ENCODE measurements at places on chromosomes 11 and 22. TPM values are rescaled to one million over a fixed set of nuclear protein-coding genes. Genes with fewer than 3 reads are reported as not detected.

Gene OR8D4
- not detected for total RNA-seq

Gene C11orf16
- total RNA-seq, result not detected

Gene SPDYC
- total RNA-seq, result not detected

DNA sequence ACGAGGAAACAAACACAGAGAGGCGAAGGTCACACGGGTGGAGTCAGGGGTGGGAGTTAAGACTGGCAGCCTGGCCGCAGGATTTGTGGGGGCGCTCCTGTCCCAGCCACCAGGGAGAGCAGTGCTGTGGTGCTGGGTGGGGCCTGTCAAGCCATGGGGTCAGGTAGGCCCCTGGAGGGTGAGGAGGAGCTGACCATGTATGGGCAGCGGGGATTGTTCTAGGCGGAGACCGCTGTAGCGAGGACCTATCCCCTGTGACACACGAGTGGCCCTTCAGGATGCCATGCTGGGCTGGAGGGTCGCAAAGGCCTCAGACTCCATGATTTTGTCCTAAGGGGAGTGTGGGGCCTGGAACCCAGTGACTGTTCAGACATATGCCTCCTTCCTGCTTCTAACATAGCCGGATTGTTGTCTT lies 1.6 kb upstream of the RPS19BP1 start:
- H3K27ac ChIP-seq, result no peak overlapping the region
- no peaks in the 10 kb centered on the region for H3K27me3 ChIP-seq
- peaks cover 9% of the 10 kb centered on the region for H3K36me3 ChIP-seq
- no peak for DNase-seq
- H3K4me1 ChIP-seq, result peaks cover 22% of the 10 kb centered on the region
- H3K4me3 ChIP-seq, result no peak overlapping the region

DNA sequence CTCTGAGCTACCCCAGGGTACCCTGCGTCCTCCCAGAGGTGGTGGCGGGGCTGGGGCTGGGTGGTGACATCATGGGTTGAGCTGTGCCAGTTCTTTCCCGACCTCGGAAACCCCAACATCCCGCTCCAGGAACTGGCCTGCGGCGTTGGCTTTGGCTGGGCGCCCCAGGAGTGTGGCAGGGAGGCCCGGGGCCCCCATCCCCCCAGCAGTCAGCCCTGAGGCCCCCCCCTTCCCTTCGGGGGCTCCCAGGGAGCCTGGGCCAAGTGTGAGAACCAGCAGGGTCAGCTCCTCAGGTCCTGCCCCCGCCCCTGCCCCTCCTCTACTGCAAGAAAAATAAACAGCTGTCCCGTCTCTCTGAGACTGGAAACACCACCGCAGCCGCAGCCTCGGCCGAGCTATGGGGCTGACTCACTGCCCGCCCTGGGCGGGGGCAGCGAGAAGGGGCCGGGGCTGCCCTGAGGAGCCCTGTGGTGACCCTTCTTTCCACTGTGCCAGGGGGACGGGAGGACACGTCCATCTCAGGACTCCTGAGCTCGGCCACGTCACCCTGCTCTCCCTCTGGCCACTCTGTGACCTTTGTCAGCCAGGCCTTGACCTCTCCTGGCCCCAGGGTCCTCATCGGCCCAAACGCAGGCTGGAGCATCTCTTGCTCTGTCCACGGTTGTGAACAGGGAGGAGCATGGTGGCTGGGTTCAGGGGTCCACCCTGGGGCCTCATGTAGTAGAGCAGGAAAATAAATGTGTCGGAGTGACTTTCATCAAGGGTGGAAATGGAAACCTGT lies 73.4 kb downstream of the WNT7B start:
- H3K27ac ChIP-seq, result no peak overlapping the region
- no peaks in the 10 kb centered on the region for H3K36me3 ChIP-seq
- H3K4me1 ChIP-seq, result no peaks in the 10 kb centered on the region
- peak; percentile 16 for DNase-seq
- no peak overlapping the region for H3K4me3 ChIP-seq

- no peak for DNase-seq
- no peaks in the 10 kb centered on the region for H3K4me1 ChIP-seq
- no peak overlapping the region for H3K4me3 ChIP-seq
- H3K27ac ChIP-seq, result no peak overlapping the region
Observed at GRCh38 chr11:103024086-103024485, 67.9 kb downstream of the DCUN1D5 start.

DNA sequence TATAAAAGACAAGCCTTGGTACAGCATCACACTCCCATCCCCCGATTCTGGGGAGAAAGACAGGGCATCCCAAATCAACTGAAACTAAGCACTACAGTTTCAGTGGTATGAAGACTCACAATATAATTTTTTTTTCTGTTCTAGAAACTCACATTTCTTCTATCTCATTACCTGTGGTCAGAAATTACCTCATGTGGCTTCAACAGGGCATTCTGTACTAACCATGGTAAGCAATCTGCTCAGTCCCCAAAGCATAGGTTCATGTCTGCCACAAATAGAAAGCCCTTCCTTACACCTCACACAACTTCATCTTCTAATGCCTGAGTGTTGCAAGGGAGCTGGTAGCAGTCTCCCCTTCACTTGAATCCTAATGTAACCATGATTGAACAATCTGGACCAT lies 147.4 kb upstream of the POU2AF2 start:
- no peaks in the 10 kb centered on the region for H3K36me3 ChIP-seq
- H3K27ac ChIP-seq, result no peak overlapping the region
- no peak for DNase-seq
- H3K4me1 ChIP-seq, result no peaks in the 10 kb centered on the region

DNA sequence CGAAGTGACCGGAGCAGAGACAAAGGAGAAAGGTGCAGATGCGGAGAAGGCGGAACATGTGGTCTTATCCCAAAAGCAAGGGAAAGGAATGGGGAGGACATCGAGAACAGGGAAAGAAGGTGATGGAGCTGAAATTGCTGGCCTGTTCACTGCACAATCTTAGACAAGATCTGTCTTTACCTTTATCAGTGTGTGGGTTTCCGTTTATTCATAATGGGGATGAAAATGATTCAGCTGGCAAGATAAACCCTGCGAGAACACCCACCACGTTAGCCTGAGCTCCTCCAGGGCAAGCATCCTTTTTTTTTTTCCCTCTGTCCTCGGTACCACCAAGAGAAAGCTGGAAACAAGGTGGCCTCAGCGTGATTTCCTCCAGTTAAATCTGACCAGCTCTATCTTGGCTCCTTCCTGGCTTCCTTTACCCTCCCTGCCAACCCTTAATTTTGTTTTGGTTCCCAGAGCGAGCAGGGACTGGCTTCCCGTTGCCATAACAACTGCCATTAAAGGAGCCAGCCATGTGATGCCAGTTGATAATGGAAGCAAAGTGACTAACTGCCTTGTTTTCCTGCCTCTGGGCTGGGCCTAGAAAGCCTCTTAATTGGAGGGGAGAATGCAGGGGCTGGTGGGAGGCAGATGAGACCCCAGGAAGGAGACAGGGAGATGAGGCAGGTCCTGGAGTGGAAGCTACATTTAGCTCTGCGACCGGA lies 4.2 kb downstream of the SGSM1 start:
- H3K4me3 ChIP-seq, result no peak overlapping the region
- H3K36me3 ChIP-seq, result no peaks in the 10 kb centered on the region
- H3K27me3 ChIP-seq, result no peaks in the 10 kb centered on the region
- peaks cover 8% of the 10 kb centered on the region for H3K4me1 ChIP-seq
- no peak overlapping the region for H3K27ac ChIP-seq

- no peaks in the 10 kb centered on the region for H3K27me3 ChIP-seq
- H3K27ac ChIP-seq, result no peak overlapping the region
- no peak for DNase-seq
- H3K4me3 ChIP-seq, result no peak overlapping the region
Observed at GRCh38 chr11:85939099-85940015, 84.2 kb downstream of the CCDC83 start.

- H3K27ac ChIP-seq, result peak overlapping the region; percentile 56
- no peaks in the 10 kb centered on the region for H3K27me3 ChIP-seq
- no peak overlapping the region for H3K4me3 ChIP-seq
- peak; percentile 82 for DNase-seq
Observed at GRCh38 chr11:48127521-48128183, 89.0 kb upstream of the OR4B1 start.

DNA sequence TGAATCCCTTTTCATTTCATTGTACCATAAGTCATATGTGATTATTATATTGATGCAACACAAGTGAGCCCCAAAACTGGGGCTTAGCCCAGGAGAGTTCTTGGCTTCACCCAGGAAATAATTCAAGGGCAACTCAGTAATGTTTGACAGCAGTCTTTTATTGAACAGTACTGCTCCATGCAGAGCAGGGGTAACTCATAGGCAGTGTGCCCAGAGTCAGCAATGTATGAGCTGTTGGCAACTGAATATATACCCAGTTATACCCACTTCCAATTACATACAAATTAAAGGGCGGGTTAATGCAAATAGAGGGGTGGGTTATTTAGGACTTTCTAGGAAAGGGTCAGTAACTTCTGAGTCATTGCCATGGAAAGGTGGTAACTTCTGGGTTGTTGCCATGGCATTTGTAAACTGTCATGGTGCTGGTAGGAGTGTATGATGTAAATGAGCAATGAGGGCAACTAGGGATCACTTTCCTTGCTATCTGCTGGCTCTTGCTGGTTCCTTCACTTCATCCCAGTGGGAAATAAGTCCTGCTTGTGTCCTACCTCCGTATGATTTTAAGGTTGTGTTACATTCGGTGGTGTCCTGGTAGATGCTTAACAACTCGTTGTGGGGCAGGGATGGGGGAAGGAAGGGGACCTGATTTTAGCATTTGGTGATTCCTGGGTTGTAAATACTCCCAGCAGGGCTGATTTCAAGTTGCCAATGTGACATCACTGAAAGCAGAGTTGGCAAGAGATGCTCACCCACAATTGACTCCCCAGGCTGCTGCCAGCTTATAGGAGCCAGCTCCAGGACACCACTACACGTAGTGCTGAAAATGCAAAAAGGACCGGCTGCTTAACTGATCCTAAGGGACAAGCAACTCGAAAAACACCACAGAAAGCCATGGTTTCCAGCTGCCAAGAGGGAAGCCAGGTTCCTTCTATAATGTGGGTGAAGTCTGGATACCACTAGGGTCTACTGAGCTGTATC lies 70.1 kb downstream of the SYT9 start:
- no peaks in the 10 kb centered on the region for H3K4me1 ChIP-seq
- H3K36me3 ChIP-seq, result no peaks in the 10 kb centered on the region
- H3K27me3 ChIP-seq, result no peaks in the 10 kb centered on the region
- DNase-seq, result no peak
- H3K4me3 ChIP-seq, result no peak overlapping the region

DNA sequence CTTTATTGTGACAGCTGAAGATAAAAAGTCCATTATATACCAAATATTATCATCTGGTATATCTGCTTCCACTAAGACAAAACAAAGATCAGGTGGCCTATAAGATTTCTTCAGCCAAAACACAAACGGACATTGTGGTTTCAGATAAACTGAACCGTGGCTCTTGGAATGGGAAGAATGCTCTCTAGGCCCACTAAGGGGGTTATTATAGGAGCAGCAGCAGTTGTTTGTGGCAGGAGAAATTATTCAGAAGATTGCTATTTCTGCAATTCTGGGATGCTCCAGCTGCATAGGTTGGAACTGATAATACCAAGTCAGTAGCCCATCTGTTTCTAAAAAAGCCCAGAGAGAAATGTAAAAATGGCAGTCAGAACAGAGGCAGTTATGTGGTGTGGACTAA lies 145.3 kb downstream of the NCAM1 start:
- no peak overlapping the region for H3K27ac ChIP-seq
- H3K36me3 ChIP-seq, result no peaks in the 10 kb centered on the region
- DNase-seq, result no peak
- no peak overlapping the region for H3K4me3 ChIP-seq
- H3K27me3 ChIP-seq, result no peaks in the 10 kb centered on the region

DNA sequence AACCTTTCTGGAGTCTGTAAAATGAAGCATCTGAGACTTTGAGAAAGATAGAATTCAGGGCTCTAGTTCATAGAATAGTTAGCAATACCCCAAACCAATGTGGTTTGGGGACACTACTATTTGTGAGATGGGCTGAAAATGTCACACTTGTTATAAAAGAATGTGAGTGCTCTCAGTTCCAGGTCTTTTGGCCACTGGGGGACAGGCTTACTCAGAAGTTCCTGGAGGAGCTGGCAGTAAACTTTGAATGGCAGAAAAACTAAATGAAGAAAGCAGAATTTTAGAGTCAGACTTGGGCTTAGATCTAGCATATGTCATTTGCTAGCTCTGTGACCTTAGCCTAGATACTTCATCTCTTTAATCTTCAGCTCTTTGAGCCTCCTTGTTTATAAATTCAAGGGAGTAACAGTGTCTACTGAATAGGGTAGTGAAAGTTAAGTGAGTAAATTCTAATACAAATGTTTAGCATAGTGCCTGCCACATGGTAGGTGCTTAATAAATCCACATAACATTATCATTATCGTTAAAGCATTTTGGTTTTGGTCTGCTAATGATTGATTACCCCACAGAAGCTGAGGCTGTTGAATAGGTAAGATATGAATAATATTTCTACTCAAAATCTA lies 3.7 kb downstream of the LYVE1 start:
- H3K27ac ChIP-seq, result no peak overlapping the region
- no peak overlapping the region for H3K4me3 ChIP-seq
- no peaks in the 10 kb centered on the region for H3K4me1 ChIP-seq
- no peaks in the 10 kb centered on the region for H3K27me3 ChIP-seq
- DNase-seq, result no peak
- H3K36me3 ChIP-seq, result no peaks in the 10 kb centered on the region

DNA sequence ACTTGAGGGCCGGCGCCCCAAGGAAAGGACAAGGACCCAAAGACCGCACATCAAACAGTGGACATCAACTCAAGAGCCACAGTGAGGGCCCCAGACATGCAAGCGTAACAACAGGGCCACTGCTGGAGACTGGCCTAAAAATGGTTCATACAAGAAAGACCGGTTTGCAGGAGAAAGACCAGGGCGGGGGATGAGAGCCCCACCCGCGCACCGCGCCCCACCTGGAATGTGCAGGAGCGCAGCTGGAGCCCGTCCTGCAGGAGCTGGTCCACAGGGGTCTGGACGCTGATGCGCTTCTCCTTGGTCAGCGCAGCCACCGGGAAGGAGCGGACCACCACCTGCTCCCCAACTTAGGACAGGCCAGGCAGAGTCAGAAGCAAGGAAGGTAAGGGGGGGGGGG lies 13.9 kb downstream of the SBF1 start:
- H3K4me3 ChIP-seq, result no peak overlapping the region
- H3K36me3 ChIP-seq, result peaks cover 84% of the 10 kb centered on the region
- peaks cover 18% of the 10 kb centered on the region for H3K4me1 ChIP-seq

Data from thyroid gland (tissue), 4 donors.